ENCODE measurements at places on chromosomes 13 and 19.

- DNase-seq: no peak
These were observed 1450.0 kb downstream of the UQCRFS1 start for GRCh38 chr19:27762933-27763332.

GRCh38 chr13:22074403-22074802, 403.5 kb downstream of the FGF9 start:
- no peak for DNase-seq

DNA sequence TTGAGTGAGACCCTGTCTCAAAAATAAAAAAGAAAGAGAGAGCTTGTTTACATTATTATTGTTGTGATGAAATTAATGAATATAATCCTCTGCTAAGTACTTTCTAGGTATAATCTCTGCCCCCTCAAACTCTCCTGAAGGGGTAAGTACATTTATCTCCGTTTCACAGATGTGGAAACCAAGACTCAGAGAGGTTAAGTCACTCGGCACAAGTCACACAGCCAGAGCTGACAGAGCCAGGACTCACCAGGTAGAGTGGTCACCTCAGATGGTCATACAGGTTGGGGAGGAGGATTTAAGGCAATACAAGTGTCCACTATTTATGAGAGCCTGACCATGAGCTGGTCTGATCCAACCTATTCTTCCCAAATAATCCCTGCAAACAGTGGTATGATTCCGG, 15.2 kb upstream of the LYPD3 start:
- no peak for DNase-seq

GRCh38 chr13:113783200-113783881, 24.3 kb downstream of the TMEM255B start:
- DNase-seq: no peak

GRCh38 chr13:24007979-24008620, 110.8 kb upstream of the C1QTNF9B start:
- no peak for DNase-seq

- DNase-seq: no peak
These were observed 18.9 kb downstream of the ARID3A start for GRCh38 chr19:944663-945241.

- DNase-seq: no peak
These were observed 165.0 kb downstream of the USP12 start for GRCh38 chr13:27006519-27007161.
